ENCODE measurements at places on chromosomes 6 and 20.

- no peak for DNase-seq
Measured at GRCh38 chr6:157235600-157236039, 87.7 kb downstream of the TMEM242 start.

- no peak for DNase-seq
Measured at GRCh38 chr6:51608932-51609331, 478.5 kb downstream of the PKHD1 start.

GRCh38 chr6:28633445-28634215 lies 107.9 kb downstream of the GPX5 start:
- no peak for DNase-seq

GRCh38 chr6:56572788-56573471 lies 69.8 kb downstream of the DST start:
- DNase-seq: no peak

- no peak for DNase-seq
Measured at GRCh38 chr20:57316795-57317201, 12.8 kb upstream of the SPO11 start.

- peak; percentile 94 for DNase-seq
Measured at GRCh38 chr6:16761471-16762267, 409 bp upstream of the ATXN1 start.

DNA sequence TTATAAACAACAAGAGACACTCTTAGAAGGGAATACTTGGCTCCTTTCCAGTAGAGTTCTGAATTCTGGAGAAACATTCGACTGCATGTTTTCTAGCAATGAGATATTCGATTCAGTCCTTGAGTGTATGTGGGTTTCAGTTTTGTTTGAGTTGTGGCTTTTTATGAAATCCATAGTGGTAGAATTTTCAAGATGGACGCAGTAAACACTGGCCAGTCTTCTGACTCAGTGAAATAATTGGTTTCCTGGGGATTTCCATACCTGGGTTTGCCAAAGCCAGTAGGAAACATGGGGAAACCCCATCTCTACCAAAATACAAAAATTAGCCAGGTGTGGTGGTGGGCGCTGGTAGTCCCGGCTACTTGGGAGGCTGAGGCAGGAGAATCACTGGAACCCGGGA lies 273.5 kb upstream of the PLCB4 start:
- DNase-seq: no peak

DNA sequence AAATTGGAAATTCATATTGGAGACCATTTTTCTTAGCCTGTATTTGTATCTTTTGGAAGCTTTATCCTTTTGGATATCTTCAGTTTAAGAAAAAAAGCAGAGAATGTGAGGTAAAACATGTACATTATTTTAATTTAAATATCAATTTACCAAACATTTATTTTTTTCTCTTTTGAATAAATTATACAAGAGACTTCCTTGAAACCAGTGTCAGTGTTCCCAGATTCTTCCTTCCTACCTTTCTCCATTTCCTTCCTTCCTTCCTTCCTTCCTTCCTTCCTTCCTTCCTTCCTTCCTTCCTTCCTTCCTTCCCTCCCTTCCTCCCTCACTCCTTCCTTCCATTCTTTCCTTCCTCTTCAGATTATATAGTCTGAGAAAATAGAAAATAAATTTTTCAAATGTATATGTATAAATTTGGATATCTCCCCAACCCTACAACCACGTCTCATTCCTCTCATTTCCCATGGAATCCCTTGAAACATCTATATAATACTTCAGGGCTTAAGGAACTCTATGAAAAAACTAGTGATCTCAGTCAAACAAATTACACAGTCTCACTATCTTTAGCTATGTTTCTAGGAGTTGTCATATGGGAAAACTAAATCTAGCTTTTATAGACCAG lies 528.4 kb downstream of the GRIK2 start:
- DNase-seq: no peak

GRCh38 chr20:57544838-57545564 lies 15.9 kb upstream of the PCK1 start:
- DNase-seq: no peak

DNA sequence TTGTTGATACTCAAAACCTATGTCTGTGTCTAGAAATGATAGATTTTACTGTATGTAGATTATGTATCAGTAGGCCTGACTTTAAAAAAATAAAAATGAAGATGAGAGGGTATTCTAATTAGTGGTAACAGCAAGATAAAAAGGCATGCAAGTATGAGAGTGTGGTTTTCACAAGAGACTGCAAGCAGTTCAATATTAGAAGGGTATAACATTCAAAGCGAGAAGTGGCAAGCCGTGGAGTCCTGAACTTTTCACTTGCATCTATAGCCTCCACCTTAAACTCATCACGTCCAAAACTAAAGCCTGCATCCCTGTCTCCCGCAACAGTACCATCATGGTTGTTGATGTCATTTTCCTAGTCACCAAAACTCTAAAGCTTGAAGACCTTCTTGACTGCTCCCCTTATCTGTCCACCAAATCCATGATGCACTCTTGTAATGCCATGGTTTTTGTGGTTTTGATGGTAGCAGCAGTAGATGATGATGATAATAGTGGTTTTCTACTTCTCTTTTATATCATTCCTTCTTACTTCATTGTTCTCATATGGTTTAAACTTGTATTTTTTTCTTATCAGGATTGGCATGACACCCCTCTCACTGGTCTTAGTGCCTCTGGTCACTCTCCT lies 9.2 kb upstream of the CGA start:
- DNase-seq: no peak

- no peak for DNase-seq
Measured at GRCh38 chr6:115667478-115668026, 393.1 kb downstream of the FRK start.

GRCh38 chr6:45727819-45728449 lies 287.7 kb downstream of the CLIC5 start:
- no peak for DNase-seq
